CD4-positive, alpha-beta T cell (primary cell): ENCODE measurements at places on chromosomes 13 and 19. TPM values are rescaled to one million over a fixed set of nuclear protein-coding genes. Genes with fewer than 3 reads are reported as not detected.

Gene METTL21C
- not detected for total RNA-seq

Gene PRR12
- total RNA-seq = 41.7 TPM

Gene CALM3
- 173 TPM for total RNA-seq

Gene ZNF71
- 2.2 TPM for total RNA-seq

Gene PPM1N
- 3.5 TPM for total RNA-seq

Gene AMH
- total RNA-seq = 3.3 TPM

Gene ZNF580
- 45.2 TPM for total RNA-seq

Gene CD22
- 0.52 TPM for total RNA-seq

Gene F7
- not detected for total RNA-seq

Gene CABP5
- total RNA-seq = not detected

Gene CYP4F11
- total RNA-seq = not detected

Gene PALM
- not detected for total RNA-seq

Gene PPFIA3
- total RNA-seq = 2.8 TPM

Gene LGI4
- total RNA-seq = 0.70 TPM

Gene TNFRSF19
- total RNA-seq = not detected

Gene COMP
- not detected for total RNA-seq

Gene SGTA
- 28.3 TPM for total RNA-seq

Gene ANKRD24
- 0.60 TPM for total RNA-seq

Gene ZNF548
- total RNA-seq = 70.4 TPM

Gene COMMD6
- total RNA-seq = 217 TPM

Gene OVOL3
- total RNA-seq = not detected

Gene EBPL
- total RNA-seq = 23.2 TPM

Gene CD79A
- total RNA-seq = 3.8 TPM

Gene LDLR
- total RNA-seq = 32.5 TPM

Gene FRY
- 13.7 TPM for total RNA-seq

Gene ZNF558
- 23.3 TPM for total RNA-seq

Gene MCF2L
- 13.5 TPM for total RNA-seq

Gene MBD3L4
- not detected for total RNA-seq

Gene SMAD9
- not detected for total RNA-seq

Gene ATXN8OS
- not detected for total RNA-seq

Gene SMIM44
- not detected for total RNA-seq

Gene TJP3
- total RNA-seq = 8.2 TPM

Gene KLK3
- not detected for total RNA-seq

Gene CATSPERD
- total RNA-seq = not detected

Gene RFPL4AL1
- not detected for total RNA-seq

Gene KMT5C
- total RNA-seq = 115 TPM
